ENCODE measurements at places on chromosomes 2 and 18. TPM values are rescaled to one million over a fixed set of nuclear protein-coding genes. Genes with fewer than 3 reads are reported as not detected.

EFEMP1 gene
- 3.1 TPM for total RNA-seq

ABCG8 gene
- 121 TPM for total RNA-seq

RNF152 gene
- 102 TPM for total RNA-seq

TWIST2 gene
- total RNA-seq, result not detected

ITGA4 gene
- total RNA-seq, result 2.3 TPM

TRIM54 gene
- total RNA-seq, result not detected

RGPD3 gene
- 0.13 TPM for total RNA-seq

CYP26B1 gene
- 4.4 TPM for total RNA-seq

TTN gene
- 1.1 TPM for total RNA-seq

ANKRD30B gene
- not detected for total RNA-seq

C18orf54 gene
- 0.35 TPM for total RNA-seq

FBXO41 gene
- total RNA-seq, result 0.33 TPM

ARHGEF4 gene
- total RNA-seq, result 1.3 TPM

ANKRD62 gene
- not detected for total RNA-seq

BCL11A gene
- total RNA-seq, result 0.50 TPM

SP100 gene
- total RNA-seq, result 24.0 TPM

TUBA4A gene
- total RNA-seq, result 29.0 TPM

GRCh38 chr2:88729061-88729745, 37.7 kb downstream of the RPIA start:
- no peak for DNase-seq

- DNase-seq, result no peak
Measured at GRCh38 chr2:174328114-174328960, 6.4 kb upstream of the SP9 start.

DNA sequence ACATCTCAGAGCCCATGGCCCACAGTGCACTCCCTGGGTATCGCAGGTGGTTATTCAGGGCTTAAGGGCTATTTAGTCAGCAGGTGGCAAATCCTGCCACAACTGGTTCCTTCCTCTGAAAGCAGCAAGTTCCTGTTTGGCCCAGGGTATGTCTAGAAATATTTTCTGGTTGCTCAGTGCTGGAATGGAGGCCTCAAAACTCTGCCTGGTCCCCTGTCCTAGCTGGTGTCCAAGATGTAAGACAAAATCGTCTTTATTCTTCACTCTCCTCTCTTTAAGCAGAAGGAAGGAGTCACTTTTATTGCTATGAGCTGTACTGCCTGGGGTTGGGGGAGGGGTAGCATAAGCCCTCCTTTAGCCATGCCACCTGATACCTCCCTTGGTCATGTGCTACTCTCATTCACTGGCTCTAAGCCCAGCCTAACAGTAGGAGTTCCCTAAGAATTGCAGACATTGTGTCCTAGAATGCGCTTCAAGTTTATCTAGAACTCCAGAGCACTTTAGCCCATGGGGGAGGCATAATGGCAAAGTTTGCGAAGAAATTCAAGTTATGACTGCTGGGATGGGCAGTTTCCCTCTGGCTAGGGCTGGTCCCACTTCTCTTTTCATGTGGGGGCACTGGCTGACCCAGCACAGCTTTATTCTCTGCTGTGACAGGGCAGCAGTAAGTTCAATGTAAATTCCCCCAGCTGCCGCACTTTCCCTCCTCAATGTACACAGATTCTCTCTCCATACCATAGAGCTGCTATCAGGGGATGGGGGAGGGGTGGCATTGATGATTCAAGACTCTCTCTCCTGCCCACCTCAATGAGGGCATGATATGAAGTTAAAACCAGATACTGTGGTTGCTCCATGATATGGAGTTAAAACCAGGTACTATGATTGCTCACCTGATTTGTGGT, 27.1 kb upstream of the CWC22 start:
- no peak for DNase-seq

DNA sequence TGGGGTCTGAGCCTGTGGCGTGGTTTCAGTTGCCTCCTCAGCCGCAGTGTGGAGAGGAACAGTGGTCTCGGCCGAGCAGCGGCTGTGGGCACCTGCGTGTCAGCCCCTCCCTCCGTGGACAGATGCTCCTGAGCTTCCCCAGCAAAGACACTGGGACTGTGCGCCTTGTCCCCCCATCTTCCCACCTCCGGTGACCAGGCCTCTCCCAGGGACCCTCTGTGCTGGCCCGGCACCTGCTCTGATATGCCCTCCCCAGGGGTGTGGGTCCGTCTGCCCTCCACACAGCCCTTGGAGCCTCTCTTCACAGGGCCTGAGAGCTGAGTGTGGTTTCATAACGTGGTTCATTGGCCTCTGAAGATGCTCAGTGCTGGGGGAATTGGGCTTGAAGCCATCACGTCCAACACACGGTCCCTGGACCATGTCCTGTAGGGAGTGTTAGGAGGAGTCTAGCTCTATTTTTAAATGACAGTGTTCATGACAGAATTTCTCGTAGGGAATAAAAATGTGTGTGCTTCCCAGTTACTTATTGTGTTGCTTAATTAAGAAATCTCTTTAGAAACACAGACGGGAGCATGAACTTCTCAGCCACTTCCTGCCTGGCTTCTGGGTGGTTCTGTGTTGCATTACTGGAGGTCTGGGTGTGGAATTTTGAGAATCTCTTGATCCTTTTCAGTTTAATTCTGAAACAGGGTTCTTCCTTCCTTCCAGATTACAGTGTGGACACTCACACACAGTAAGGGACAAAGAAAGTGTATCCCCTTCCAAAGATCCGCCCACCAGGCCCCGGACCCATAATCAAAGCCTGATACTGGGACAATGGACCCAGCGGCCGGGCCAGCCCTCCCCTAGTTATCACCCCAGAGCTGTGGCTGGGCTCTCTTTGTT, 110.7 kb downstream of the NFATC1 start:
- no peak for DNase-seq

DNA sequence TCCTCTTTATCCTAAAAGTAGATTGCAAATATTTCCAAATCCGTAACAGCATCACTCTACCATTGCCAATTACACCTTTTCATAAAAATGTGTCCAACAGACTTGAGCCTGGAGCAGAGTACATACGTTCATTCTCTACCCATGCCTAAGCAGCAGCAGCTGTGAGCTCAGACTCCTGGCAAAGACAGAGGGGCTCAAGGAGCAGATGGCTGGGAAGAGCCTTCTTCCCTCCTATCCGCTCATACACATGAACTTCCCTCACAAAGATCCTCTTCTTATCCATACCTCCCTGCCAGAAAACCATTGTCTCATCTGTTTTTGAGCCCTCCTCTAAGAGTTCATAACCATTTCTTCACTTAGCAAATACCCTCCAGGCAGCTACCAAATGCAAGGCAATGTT, 164.3 kb upstream of the ARL4C start:
- DNase-seq, result no peak

- DNase-seq, result no peak
Measured at GRCh38 chr2:45833968-45834344, 182.5 kb downstream of the PRKCE start.

GRCh38 chr2:214130114-214130513, 280.7 kb upstream of the VWC2L start:
- no peak for DNase-seq

DNA sequence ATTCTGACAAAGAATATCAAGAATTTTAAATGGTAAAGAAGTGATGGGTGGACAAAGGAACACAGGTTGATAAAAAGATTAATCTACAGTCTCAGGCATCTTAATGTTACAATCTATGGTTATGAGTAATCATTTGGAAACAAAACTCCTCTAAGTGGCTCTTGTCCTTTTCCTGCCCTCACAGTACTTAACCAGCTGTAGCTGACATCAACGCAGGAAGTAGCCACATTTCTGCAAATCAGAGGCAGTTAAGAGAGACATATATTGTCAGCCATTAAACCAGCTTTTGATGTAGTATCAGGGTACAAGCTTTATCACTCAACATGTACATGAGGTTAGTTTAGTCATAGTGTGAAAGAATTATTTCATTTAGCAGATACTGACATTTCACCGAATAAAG, 244.6 kb downstream of the NR4A2 start:
- DNase-seq, result no peak

DNA sequence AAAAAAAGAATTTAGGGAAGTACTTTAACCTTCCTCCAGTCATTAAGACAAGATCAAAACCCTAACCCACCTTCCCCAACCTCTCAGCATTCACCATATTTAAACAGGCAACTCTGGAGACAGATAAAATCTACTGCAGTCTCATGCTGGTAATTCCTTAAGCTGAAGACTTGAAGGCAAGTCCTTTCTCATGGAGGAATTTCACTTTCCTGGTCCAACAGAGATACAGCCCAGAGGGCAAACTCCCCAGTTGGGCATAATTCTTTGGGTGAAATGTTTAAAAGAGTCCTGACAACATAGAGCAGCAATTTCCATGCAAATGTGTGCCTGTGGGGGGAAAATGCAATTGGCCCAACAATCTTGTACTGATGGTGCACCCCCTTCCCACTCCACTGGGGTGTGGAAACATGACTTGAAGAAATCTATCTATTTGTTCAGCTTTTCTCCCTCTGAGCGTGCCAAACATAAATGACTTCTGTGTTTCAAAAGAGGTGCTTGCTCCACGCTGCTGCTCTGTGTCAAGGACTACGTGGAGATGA, 131.8 kb upstream of the HNRNPA3 start:
- DNase-seq, result no peak

- DNase-seq, result no peak
Measured at GRCh38 chr2:23028106-23028505, 356.9 kb upstream of the KLHL29 start.

GRCh38 chr2:231648579-231649174, 56.0 kb downstream of the TEX44 start:
- peak; percentile 78 for DNase-seq

- DNase-seq, result no peak
Measured at GRCh38 chr2:45394216-45394615, 216.9 kb downstream of the SRBD1 start.

DNA sequence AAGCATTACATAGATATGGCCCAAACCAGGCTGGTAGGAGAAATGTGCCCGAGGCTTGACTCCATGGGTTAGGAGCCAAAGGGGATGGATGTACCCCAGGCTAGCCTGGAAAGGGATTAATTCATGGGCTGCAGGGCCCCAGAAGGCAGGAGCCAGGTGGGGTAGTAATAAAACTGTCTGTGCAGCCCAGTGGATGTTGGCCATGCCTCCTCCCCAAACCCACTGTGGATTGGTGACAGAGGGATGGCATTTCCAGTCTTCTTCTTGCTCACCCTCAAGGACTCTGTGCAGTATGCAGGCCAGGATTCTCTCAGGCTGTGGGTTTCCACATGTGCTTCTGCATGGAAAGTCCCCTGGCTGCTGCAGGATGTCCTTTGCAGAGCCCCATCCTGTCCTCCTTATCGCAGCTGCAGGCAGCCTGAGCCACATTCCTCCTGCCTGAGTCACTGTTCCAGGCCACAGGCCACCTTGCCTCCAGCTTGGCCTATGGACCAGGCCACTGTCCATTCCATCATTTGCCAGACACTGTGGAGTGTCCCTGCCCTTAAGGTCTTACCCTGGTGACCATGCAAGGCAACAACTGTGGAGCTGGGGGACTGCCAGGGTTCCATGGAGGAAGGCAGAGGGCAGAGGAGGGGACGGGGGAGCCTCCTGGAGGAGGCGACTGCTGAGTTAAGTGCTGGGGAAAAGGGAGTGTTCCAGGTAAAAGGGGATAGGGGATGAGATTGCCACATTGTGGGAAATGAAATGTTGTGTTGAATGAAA, 38.9 kb downstream of the INO80C start:
- DNase-seq, result peak; percentile 61

DNA sequence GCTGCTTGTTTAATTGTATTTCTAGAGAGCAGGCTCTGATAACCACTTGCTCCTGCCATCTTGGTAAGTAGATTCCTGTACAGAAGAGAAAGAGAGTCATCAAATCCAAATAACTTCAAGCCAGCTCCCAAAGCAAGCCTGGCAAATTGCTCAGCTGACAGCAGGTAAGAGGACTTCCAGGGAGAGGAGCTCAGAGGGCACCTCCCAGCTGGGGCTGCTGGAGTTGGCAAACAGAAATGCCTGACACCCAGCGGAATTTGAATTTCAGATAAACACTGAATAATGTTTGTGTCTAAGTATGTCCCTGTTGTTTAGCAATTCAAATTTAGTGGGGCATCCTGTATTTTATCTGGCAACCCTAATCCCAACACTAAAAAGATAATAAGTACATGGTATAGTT, 86.2 kb downstream of the MYL12B start:
- DNase-seq, result no peak

DNA sequence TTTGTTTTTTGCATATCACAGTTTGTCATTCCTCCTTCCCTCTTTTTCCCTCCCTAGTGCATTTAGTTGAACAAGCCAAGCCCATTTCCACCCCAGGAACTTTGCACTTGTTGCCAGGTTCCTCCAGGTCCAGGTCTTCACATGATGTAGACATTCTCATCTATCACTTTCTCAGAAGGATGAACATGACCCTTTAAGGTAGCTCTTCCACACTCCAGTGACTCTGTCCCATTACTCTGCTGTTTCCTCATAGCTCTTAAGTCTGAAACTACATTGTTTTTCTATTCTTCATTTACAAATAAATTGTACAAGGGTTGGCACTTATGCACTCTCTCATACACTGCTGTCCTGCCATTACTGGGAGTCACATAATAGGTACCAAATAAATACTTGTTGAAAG, 6.1 kb downstream of the KYNU start:
- DNase-seq, result no peak

GRCh38 chr18:34364699-34365098, 140.0 kb upstream of the NOL4 start:
- DNase-seq, result no peak

DNA sequence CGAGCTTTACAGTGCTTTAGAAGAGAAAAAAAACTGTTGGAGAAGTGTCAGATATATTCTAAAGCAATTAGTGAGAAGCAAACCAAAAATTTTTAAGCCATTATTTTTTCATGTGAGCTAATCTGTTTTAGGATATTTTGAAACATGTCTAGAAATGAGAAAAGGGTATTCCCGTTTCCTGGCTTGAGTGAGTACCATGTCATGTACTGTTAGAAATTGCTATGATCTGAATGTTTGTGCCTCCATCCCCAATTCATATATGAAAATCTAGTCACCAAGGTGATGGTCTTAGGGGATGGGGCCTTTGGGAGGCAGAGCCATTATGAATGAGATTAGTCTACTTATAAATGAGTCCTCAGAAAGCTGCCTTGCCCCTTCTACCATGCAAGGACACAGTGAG, 493.3 kb upstream of the GCFC2 start:
- DNase-seq, result no peak

GRCh38 chr18:24342347-24342746, 55.3 kb downstream of the OSBPL1A start:
- no peak for DNase-seq

- no peak for DNase-seq
Measured at GRCh38 chr18:48866028-48866733, 84.6 kb downstream of the SMAD7 start.

DNA sequence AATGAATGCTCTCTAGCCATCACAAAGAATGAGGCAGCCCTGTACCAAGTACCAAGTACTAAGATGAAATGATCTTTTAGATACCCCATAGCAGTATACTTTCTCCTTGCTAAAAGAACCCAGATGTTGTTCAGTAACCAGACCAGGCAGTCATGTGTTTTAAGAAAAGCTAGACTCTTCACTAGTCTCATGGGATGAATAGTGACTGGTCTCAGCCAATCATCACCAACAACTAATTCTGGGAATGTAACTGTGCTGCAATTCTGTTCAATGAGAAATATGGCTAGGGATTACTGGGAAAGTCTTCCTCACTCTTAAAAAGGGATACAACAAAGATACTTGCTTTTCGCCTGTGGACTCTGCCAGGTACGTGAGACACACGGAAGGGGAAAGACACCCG, 29.5 kb downstream of the MBOAT2 start:
- no peak for DNase-seq

GRCh38 chr18:75727456-75727855, 300.0 kb upstream of the SMIM21 start:
- DNase-seq, result no peak

Measured in left lobe of liver (tissue), 2 donors.